HT1080 (cell line): ENCODE measurements at places on chromosomes 6 and 20.

GRCh38 chr6:16230953-16231352, 7.4 kb upstream of the GMPR start:
- DNase-seq, result no peak

- no peak for DNase-seq
These were observed 71.8 kb upstream of the L3MBTL3 start for GRCh38 chr6:129946439-129947140.

DNA sequence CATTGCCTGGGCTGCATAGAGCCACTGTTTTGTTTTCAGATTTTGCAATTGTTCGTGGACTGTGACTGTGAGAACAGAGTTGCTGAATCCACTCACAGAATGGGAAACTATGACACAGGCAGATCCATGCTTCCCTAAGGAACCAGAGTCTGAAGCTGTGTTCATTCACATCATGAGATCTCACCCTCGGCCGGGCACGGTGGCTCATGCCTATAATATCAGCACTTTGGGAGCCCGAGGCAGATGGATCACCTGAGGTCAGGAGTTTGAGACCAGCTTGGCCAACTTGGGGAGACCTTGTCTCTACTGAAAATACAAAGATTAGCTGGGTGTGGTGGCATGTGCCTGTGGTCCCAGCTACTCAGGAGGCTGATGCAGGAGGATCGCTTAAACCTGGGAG, 139.2 kb upstream of the SALL4 start:
- no peak for DNase-seq

DNA sequence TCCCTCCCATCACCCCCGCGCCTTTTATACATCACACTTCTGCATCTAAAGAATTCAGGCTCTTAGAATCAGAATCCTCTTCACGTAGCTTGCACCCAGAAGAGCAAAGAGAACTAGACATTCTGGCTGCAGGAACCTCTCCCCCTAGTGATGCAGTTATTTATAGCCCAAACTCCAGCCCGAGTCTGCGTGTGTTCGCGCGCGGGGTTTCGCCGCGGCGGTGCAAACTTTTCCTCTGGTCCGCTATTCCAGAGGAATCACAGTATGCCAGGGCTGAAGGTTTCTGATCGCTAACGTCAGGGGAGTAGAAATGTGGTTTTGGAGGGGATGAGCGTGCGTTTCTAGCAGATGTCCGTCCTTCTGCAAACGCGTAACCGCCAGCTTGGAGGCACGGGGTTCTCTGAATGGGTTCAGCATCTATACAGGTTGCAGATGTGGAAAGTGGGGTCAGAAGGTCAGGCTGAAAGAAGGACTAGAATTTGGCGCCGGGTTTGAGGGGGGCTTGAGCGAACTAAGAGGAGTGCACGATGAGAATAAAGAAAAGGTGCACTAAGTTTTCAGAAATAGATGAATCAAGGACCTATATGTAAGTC, 1.8 kb downstream of the EPHA7 start:
- DNase-seq, result no peak
